ENCODE measurements at places on chromosomes 12 and 14. TPM values are rescaled to one million over a fixed set of nuclear protein-coding genes. Genes with fewer than 3 reads are reported as not detected.
A peak's percentile ranks its signal among the peaks of the same experiment; 100 is the strongest.

The AHNAK2 gene
- total RNA-seq = 30.8 TPM

The DYNC1H1 gene
- total RNA-seq = 1,268 TPM

GRCh38 chr14:87863047-87863446, 129.9 kb downstream of the GALC start:
- DNase-seq = no peak

The OGFOD2 gene
- total RNA-seq = 33.5 TPM

GRCh38 chr12:133264173-133264572, 28.5 kb upstream of the ANHX start:
- DNase-seq = no peak

- DNase-seq = no peak
These were observed 2.9 kb downstream of the NOVA1 start for GRCh38 chr14:26594756-26595545.

The TMEM263 gene
- 32.9 TPM for total RNA-seq

GRCh38 chr14:105935384-105935783, 409.0 kb downstream of the TMEM121 start:
- DNase-seq = no peak

DNA sequence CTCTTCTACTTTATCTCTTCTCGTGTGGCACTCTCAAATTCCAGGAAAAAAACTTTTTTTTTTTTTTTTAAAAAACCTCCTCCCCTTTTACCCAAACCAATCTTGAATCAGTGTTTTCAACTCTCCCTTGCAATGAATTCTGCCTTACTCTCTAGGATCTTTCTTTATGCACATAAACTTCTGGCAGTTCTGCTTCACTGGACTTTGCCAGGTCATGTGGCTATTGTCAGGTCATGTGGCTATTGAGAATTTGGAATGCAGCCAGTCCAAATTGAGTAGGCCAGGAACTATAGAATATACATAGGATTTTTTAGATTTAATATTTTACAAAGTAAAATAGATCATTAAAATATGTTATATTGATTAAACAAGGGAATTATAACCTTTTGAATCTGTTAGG, 218.2 kb downstream of the TMTC3 start:
- no peak for DNase-seq

DNA sequence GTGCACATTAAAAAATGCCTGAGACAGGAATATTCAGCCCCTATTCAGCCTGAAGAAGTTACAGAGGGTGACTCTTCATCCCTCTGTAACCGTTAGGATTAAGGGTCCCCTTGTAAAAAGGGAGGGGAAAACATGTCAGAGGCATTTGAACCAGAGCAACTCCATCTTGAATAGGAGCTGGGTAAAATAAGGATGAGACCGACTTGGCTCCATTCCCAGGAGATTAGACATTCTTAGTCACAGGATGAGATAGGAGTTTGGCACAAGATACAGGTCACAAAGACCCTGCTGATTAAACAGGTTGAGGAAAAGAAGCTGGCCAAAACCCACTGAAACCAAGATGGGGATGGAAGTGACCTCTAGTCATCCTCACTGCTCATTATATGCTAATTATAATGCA, 19.9 kb upstream of the MDM1 start:
- DNase-seq = no peak

The TAS2R8 gene
- not detected for total RNA-seq

GRCh38 chr14:62369919-62370560, 607.8 kb downstream of the SNAPC1 start:
- no peak for DNase-seq

- no peak for DNase-seq
These were observed 84.7 kb downstream of the GALNT4 start for GRCh38 chr12:89439941-89440340.

GRCh38 chr12:122852336-122853275, 17.3 kb downstream of the HIP1R start:
- no peak for DNase-seq

The ASIC1 gene
- total RNA-seq = 3.5 TPM

The CLBA1 gene
- total RNA-seq = 12.5 TPM

GRCh38 chr14:60482743-60483142, 3.1 kb downstream of the C14orf39 start:
- no peak for DNase-seq

The CCDC196 gene
- total RNA-seq = not detected

The TSPAN8 gene
- 1.9 TPM for total RNA-seq

DNA sequence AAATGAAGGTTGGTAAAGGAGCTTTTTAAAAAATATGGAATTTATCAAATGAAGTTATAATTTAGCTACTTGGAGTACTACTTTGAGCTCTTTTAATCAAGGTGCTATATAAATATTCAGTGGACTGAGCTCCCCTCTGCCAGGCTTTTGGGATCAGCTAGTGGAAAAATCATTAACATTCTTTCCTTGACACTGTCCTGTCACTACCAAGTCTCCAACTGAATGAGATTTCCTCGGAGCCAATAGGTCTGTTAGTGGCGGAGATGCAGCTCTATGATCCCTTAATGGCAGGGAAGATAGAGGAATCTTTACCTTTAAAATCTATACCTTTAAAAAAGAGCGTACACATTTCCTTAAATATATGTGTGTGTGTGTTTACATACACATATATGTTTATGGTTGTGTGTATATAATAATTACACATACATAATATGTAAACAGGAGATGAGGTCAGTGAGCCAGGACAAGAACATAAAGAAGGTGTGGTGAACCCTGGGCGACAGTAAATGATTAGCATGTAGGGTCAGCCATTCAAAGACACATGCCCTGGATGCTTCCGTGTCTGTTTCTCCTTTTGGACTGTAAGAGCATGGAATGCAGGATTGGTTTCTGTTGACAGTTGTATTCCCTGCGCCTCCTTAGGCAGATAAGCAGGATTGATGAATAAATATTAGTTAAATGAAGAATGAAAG, 47.7 kb upstream of the ATP2A2 start:
- DNase-seq = no peak

DNA sequence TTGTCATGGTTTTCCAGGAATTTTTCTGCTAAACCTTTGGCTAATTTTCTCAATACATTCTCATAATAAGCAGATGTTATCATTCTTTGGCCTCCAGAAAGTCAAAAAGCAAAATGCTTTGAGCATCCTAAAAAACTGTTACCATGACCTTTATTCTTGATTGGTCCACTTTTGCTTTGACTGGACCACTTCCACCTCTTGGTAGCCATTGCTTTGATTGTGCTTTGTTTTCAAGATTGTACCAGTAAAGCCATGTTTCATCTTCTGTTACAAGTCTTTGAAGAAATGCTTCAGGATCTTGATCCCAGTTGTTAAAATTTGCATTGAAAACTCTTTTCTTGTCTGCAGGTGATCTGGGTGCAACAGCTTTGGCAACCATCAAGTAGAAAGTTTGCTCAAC, 180.1 kb downstream of the DUSP6 start:
- DNase-seq = no peak

The SERPINA10 gene
- not detected for total RNA-seq

GRCh38 chr12:19234981-19235871, 105.7 kb downstream of the PLEKHA5 start:
- no peak for DNase-seq

DNA sequence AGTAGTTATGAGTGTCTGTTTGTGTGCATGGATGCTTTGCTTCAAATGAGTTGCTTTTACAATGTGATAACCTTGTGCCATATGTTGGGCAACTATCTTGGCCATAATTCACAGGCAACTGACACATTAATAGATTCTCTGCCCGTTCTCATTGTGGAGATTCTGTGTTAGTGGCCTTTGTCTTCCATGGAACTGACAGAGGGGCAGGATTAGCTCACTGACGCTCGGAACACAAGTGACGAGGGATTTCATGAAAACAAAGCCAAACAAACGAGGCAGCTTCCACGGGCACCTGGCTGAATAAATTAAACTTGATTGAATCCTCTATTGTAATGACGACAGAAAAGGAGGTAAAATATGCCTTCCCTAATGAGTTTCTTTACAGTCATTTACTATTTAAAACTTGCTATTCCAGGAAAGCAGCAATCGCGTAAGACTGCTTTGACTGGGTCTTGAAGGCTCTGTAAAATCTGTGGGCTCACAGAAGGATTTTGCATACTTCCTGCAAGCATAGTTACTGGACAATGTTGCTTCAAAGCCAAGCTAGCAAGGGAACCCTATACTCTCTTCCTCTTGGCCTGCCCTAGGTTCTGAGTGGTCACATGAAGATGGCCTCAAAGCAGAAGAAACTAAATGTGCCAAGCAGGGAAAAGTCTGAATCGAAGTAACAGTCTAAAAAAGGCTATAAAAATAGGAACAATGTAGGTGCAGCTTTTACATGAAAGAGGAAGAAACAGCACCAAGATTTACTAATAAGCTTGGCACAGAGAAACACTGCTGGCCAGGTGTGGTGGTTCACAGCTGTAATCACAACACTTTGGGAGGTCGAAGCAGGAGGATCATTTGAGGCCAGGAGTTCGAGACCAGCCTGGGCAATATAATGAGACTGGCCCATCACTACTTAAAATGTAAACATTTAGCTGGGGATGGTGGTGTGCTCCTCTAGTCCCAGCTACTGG, 28.1 kb upstream of the SINHCAF start:
- DNase-seq = no peak

GRCh38 chr12:116502989-116503496, 56.1 kb upstream of the MAP1LC3B2 start:
- peak; percentile 76 for DNase-seq

DNA sequence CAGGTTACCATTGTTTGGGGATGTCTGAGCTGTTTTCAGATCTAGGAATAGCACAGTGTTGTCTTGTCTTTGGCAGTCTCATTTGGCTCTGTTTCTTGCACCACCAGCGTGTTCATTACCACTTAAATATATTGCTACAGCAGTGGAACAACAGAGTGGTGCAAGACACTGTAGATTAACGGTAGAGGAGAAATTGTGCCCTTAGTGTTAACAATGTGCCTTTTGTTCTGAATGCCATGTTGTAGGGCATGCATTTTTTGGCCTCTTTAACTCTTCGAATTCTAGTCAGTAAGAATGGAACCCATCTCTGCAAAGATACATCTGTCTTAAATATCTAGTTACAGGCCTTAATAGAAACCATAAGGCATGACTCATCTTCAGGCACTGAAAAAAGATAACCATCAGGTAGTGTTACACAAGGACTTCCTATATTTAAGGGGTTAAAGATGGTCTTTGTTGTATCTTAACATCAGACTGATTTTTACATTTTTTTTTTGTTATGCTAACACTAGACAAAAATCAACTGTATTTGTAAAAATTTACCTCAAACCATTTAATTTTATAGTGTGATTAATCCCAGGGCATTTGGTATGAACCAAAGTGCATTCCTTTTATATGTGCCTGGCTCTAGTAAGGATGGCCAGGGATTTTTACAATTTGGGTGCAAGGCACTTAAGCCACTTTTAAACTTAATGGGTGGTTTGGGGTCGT, 12.9 kb downstream of the DYRK2 start:
- DNase-seq = no peak

GRCh38 chr12:109377139-109377685, 29.5 kb downstream of the MYO1H start:
- no peak for DNase-seq

DNA sequence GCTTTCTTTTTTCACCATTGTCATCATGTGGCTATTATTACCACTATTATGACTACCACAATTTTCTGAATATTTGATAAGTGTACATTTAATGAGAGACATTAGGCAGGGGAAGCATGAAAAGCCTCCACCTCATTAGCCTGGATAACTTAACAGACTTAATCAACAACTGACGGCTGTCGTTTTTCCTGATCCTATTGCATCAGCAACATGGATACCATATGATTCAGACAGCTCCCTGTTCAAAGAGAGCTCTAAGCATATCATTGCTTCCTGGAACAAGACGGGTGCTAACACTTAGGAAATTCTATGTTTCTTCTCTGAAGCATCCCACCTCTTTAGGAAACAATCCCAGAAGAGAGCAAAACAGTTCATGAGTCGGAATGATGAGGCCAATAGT, 765.2 kb downstream of the NOVA1 start:
- DNase-seq = no peak

DNA sequence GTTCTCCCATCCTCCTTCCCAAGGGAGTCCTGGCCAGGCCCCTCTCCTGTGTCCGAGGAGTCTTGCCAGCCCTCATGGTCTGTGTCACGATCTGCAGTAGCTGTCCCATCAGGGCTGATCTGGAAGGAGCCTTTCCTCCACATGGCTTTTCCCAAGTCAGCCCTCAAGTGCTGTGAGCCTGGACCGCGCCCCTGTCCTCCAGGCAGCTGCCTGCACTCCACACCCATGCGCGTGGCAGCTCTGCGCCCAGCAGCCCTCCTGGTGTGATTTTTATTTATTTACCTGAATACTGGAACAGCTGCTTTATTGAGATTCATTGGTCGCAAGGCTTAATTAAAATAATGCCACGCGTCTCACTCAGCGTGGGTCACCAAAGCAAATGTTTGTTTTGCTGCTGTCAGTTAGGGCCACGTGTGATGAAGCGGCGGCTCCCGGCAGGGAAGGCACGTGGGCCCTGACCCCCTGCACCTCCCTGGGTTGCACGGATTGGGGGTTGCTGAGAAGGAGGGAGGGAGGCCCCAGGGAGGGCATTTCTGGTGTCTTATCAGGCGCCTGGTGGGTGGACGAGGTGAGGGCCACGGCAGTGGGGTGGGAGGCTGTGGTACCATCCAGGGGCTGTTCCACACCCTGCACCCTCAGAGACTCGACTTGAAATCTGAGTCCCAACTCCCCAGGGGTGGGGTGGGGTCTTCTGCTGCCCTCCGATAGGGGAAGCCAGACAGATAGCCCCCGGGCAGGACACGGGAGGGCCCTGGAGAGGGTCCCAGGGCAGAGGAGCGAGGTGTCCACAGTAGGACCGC, 206.3 kb upstream of the C14orf180 start:
- no peak for DNase-seq

The NOPCHAP1 gene
- total RNA-seq = 20.1 TPM

DNA sequence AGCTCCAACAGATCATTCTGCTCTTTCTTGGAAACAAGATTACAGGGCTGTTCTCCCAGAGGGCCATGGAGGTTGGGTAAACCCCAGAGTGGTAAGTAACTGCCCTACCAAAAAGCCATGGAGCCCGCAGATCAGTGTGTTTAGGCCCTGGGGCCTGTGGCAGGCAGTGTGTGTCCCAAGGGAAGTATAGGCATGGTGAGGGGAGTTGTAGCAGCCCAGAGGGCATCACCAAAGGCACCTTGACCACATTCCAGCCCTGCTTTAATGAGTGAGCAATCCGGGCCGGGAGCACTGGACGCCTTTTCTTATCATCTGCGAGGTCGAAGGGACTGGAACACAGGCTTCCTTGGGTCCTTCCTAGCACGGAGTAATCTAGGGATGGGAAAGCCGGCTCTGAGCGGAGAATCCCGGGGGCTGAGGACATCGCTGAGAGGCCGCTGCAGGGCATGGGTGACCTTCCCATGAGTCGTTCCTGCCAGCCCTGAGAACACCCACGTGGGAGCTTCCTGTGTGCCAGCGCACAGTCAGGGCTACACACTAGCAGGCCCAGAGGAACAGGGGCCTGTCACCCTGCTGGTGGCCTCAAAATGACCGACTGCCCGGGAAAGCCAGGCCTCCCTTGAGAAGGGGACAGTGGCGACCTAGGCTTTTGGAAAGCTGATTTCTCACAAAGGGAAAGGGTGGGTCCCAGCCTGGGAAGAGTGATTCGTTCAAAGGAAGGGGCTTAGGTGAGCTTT, 91.3 kb downstream of the NINJ2 start:
- no peak for DNase-seq

- DNase-seq = no peak
These were observed 57.5 kb downstream of the RASSF3 start for GRCh38 chr12:64667793-64668192.

All from PC-9 (cell line).